ENCODE measurements at places on chromosomes 12 and 14. TPM values are rescaled to one million over a fixed set of nuclear protein-coding genes. Genes with fewer than 3 reads are reported as not detected.

Gene CAPZA3
- not detected for total RNA-seq

Gene ISCU
- 48.4 TPM for total RNA-seq

Gene SIX1
- 79.6 TPM for total RNA-seq

Gene ASPG
- not detected for total RNA-seq

Gene PPP1CC
- total RNA-seq = 137 TPM

DNA sequence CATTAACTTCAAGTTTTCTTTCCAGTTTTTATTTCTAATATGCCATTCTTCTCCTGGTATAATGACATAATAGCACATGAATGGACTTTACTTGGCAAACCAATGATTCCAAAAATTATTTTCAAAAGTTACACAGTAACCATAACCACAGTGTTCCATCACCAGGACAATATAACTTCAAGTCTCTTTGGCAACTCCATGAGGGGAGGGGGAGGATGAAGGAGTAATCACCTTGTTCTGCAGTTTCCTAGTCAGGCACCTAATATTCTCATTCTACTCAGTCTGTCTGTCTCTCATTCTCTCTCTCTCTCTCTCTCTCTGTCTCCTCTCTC is 66.6 kb downstream of the BTG1 start:
- H3K4me1 ChIP-seq = peaks cover 20% of the 10 kb centered on the region
- H3K4me3 ChIP-seq = no peak overlapping the region
- DNase-seq = no peak
- H3K27me3 ChIP-seq = peaks cover 4% of the 10 kb centered on the region
- no peak overlapping the region for H3K27ac ChIP-seq

GRCh38 chr12:57213058-57213715 is 3.4 kb upstream of the NXPH4 start:
- peaks cover 39% of the 10 kb centered on the region for H3K27me3 ChIP-seq
- H3K27ac ChIP-seq = peak overlapping the region; percentile 8
- peak overlapping the region; percentile 70 for H3K4me3 ChIP-seq
- H3K36me3 ChIP-seq = no peaks in the 10 kb centered on the region
- DNase-seq = peak; percentile 91

- H3K27me3 ChIP-seq = peaks cover 11% of the 10 kb centered on the region
- no peak overlapping the region for H3K4me3 ChIP-seq
- H3K27ac ChIP-seq = no peak overlapping the region
- no peaks in the 10 kb centered on the region for H3K36me3 ChIP-seq
- DNase-seq = no peak
These were observed 4.4 kb upstream of the MAX start for GRCh38 chr14:65106736-65107135.

DNA sequence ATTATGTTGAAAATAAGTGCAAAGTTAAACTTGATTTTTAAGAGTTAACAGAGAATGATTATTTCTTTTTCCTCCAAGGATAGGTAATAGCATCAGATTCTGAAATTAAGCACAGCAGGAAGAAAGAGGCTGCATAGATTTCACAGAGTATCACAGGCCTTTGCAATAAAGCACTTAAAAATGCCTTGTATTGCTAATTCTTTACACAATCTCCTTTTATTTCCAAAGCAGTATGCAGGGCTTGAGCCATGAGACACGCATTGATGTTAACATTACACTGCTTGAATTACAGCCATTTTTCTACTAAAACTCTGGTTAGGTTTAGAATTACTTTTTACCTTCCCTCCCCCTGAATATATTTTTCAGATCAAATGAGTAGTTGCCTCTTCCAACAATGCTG is 398.3 kb downstream of the BCAT1 start:
- DNase-seq = no peak
- H3K4me3 ChIP-seq = no peak overlapping the region
- no peak overlapping the region for H3K27ac ChIP-seq
- peaks cover 2% of the 10 kb centered on the region for H3K27me3 ChIP-seq
- H3K36me3 ChIP-seq = no peaks in the 10 kb centered on the region

GRCh38 chr12:2118061-2118460 is 65.3 kb downstream of the CACNA1C start:
- H3K27ac ChIP-seq = no peak overlapping the region
- H3K4me1 ChIP-seq = peaks cover 5% of the 10 kb centered on the region
- H3K27me3 ChIP-seq = peaks cover 2% of the 10 kb centered on the region
- H3K4me3 ChIP-seq = no peak overlapping the region
- H3K36me3 ChIP-seq = no peaks in the 10 kb centered on the region

- H3K4me1 ChIP-seq = no peaks in the 10 kb centered on the region
- no peak overlapping the region for H3K27ac ChIP-seq
- no peaks in the 10 kb centered on the region for H3K27me3 ChIP-seq
- DNase-seq = no peak
- no peak overlapping the region for H3K4me3 ChIP-seq
- no peaks in the 10 kb centered on the region for H3K36me3 ChIP-seq
These were observed 323.3 kb downstream of the CCER1 start for GRCh38 chr12:90631591-90632212.

- no peaks in the 10 kb centered on the region for H3K36me3 ChIP-seq
- no peaks in the 10 kb centered on the region for H3K4me1 ChIP-seq
- no peak overlapping the region for H3K4me3 ChIP-seq
These were observed 460.9 kb downstream of the RMST start for GRCh38 chr12:97923546-97923945.

GRCh38 chr12:123056053-123056452 is 75.6 kb downstream of the ARL6IP4 start:
- H3K36me3 ChIP-seq = peaks cover 4% of the 10 kb centered on the region
- peaks cover 19% of the 10 kb centered on the region for H3K27me3 ChIP-seq
- no peak for DNase-seq
- no peak overlapping the region for H3K4me3 ChIP-seq
- H3K27ac ChIP-seq = peak overlapping the region; percentile 48

DNA sequence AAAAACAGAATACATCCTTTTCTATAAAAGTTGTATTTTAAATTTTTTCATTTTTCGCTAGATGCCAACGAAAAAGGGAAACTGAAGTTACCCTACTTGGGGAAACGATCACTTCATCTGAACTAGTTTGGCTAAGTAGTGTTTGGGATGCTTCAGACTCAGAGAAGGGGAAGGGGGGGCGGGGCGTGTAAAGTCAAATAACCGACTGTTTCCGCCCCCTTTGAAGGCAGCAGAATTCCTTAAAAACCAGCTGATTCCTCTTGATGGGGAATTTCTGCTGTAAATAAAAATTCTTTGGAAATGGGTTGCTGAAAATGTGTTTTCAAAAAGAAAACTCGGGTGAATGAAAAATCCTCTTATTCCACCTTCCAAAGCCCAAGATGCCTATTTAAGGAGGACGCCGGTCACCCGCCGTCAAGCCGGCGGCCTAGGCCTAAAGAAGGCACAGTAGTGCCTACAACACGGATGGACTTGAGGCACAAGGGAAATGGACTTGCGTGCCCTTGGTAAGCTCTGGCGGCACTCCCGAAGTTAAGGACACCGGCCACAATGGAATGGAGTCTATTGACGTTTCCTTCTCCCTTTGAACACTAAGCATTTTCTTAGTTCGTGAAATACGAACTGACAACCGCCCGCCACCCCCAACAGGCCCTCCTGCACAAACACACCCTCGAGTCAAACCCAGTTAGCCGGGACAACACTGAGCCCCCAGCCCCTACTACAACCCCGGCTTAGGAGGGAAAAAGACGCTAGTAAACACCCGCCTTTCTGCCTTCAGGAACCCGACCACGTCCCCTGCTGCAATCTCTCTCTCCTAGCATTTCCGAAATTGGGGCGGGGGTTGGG is 1.9 kb downstream of the ATXN2 start:
- peak; percentile 54 for DNase-seq
- peak overlapping the region; percentile 89 for H3K27ac ChIP-seq
- peaks cover 12% of the 10 kb centered on the region for H3K4me1 ChIP-seq
- H3K27me3 ChIP-seq = peaks cover 6% of the 10 kb centered on the region
- peak overlapping the region; percentile 98 for H3K4me3 ChIP-seq
- no peaks in the 10 kb centered on the region for H3K36me3 ChIP-seq

GRCh38 chr14:32601069-32601468 is 272.0 kb downstream of the AKAP6 start:
- no peak for DNase-seq
- H3K4me1 ChIP-seq = peaks cover 6% of the 10 kb centered on the region
- peaks cover 9% of the 10 kb centered on the region for H3K36me3 ChIP-seq
- peaks cover 9% of the 10 kb centered on the region for H3K27me3 ChIP-seq
- no peak overlapping the region for H3K4me3 ChIP-seq
- no peak overlapping the region for H3K27ac ChIP-seq

GRCh38 chr12:96495841-96496545 is 6.6 kb downstream of the CFAP54 start:
- H3K4me3 ChIP-seq = no peak overlapping the region
- H3K27ac ChIP-seq = no peak overlapping the region
- H3K4me1 ChIP-seq = no peaks in the 10 kb centered on the region
- DNase-seq = no peak

DNA sequence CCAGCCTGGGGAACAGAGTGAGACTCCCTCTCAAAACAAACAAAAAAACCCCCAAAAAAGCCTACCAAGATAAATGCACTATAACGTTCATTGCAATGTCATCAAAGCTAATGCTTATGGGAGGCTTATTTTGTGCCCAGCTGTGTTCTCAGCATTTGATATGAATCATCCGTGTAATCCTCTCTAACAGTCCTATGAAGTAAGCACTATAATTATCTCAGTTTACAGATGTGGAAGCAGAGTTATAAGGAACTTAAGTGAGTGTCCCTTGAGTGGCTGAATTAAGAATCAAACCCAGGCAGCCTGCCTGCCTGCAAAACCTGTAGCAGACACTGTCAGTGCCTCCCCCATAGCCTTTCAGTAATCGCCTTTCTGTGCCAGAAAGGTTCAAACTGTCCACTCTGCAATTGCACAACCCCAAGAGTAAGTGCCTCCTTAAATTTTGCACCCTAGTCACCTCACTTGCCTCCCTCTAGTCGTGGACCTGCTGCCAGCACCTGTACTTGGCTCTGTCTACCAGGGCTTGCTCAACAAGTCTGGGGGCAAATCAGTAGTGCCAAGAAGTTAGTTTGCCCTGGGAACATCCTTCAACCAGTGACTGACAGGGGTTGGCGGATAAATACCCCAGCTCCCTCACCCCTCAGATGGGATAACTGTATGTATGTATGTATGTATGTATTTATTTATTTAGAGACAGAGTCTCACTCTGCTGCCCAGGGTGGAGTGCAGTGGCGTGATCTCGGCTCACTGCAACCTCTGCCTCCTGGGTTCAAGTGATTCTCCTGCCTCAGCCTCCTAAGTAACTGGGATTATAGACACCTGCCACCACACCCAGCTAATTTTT is 23.8 kb upstream of the PPP1CC start:
- no peak for DNase-seq

- peaks cover 4% of the 10 kb centered on the region for H3K27me3 ChIP-seq
- no peaks in the 10 kb centered on the region for H3K4me1 ChIP-seq
- no peak overlapping the region for H3K4me3 ChIP-seq
- no peak for DNase-seq
- no peaks in the 10 kb centered on the region for H3K36me3 ChIP-seq
- no peak overlapping the region for H3K27ac ChIP-seq
These were observed 2.4 kb downstream of the MYL2 start for GRCh38 chr12:110917961-110918360.

Data from glutamatergic neuron (in vitro differentiated cells).